Epithelial cell of esophagus (primary cell): ENCODE measurements at places on chromosomes 2 and 18.

DNA sequence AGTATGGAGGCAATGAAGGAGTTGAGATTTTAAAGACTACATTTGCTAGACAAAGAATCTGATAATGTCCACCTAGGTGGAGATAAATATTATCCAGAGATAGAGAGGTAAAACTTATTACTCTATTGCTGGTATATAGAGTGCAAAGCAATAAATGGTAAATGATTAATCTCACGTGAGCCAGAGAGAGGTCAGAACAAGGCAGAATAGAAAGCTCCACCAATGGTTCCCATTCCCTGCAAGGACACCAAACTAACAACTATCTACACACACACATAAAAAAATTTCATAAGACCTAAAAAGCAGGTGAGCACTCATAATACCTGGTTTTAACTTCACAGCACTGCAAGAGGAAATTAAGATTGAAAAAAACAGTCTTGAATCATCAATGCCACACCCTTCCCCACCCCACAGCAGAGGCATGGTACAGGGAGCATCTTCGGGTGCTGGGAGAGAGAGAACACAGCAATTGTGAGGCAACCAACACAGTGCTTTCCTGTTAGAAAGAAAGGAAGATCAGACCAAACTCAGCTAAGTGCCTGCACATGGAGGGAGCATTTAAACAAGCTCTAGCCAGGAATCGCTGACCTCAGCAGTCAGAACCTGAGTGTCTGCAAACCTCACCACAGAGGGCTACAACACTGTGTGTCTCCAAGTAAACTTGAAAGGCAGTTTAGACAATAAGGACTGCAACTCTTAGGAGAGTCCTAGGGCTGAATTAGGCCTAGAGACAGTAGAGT lies 1432.6 kb upstream of the TMEFF2 start:
- peak; percentile 53 for DNase-seq

DNA sequence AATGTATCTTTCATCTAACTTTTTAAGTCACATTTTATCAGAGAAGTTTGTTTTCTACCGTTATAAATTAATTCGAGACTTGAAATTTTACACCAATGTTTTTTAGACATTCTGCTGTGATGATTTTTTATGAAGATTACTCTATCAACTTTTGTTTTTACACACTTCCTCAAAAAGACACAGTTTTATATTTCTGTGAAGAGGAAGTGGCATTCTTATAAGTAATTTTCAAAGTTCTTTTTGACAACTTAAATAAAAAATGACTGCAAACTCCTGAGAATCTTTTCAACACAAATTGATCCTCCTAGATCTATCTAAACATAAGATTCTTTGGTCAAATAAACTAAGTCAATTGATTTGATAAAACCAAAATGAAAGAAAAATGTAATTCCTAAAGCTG lies 13.7 kb downstream of the ANKRD44 start:
- no peak for DNase-seq

DNA sequence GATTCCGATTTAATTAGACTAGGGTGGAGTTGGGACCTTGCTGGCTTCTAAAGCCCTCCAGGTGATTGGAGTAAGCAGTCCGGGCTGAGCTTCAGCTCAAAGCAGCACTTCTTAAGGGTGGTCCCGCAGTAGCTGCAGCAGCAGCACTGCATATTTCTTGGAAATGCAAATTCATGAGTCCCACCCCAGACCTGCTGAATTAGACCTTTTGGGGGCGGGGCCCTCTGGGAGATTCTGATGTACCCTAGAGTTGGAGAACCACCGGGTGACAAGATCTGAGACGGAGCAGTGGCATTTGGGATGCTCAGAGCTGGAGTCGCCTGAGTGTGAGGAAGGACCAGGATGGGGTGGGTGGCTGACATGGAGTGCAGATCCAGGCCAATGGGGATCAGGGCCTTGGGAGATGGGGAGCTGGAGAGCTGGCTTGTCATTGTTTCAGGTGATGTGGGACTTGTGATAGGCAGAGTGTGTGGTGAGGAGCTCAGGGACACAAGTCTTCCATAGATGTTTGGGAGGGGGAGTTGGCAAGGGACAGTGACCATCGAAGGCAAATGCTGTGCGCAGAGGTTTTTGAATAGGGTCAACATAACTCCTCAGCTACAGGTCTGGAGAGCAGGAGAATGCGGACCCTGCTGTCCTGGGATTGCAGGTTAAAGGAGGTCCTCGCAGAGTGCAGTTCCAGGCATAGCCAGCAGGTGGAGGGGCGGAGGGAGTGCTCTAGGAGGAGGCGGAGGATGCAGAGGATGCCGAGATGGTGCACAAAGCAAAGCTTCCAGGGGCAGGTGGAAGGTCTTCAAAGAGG lies 130.9 kb upstream of the RAB12 start:
- DNase-seq = peak; percentile 67

- DNase-seq = peak; percentile 12
Measured at GRCh38 chr2:56127463-56128152, 56.2 kb upstream of the CCDC85A start.

DNA sequence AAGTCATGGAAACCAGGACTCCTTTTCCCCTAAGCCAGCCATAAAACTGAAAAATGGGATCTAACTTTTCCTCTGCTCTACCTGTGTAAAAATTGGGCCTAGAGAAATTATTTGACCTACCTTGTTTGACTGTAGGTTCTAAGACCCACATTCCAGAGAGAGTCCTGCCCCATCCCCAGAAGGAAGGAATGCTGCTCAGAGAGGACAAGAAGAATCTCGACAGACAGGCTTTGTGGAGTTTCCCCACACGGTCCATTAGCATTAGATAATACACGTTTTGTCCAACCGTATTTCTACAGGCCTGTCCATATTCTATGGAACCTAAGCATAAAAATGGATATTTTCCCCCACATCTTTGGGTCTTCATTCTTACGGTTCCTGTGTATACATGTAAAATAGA lies 403.3 kb downstream of the METTL4 start:
- DNase-seq = peak; percentile 67

DNA sequence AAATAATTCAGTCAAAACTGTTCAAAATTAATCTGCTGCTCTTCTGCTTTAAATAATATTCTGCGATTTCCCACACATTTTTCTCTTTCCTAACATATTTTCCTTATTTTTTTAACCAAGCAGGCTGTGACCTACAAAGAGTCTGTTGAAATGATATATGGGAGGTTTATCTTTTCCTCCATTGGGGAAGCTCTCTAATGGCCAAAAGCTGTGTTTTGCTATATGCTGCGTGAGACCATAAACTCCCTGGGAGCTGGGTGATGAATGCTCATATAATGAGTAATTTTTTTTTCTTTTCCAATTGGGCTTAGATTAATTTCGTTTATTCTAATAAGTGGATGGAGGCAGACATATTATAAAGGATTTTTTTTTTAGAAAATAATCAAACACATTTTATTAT lies 72.2 kb upstream of the MAP2 start:
- DNase-seq = no peak

- no peak for DNase-seq
Measured at GRCh38 chr2:96111823-96112500, 4.4 kb downstream of the ADRA2B start.

GRCh38 chr18:62976227-62976626 lies 260.9 kb downstream of the PHLPP1 start:
- peak; percentile 82 for DNase-seq

DNA sequence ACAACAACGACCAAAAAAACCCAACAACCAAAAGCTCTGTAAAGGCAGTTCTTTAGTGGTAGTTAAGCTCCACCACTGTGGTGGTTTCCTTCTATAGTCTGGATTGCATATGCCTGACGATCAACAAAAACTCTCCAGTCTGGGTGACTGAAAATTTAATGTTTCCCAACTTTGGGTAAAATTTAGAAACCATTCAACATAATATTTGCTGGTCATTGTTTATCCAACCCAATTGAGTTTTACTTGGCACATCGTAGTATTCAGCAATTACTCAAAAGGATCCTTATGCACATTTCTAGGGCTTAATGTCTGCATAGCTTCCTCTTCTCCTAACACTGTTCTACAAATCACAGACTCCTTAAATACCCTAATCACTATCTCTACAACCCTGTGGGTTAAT lies 1080.2 kb upstream of the NRXN1 start:
- no peak for DNase-seq

DNA sequence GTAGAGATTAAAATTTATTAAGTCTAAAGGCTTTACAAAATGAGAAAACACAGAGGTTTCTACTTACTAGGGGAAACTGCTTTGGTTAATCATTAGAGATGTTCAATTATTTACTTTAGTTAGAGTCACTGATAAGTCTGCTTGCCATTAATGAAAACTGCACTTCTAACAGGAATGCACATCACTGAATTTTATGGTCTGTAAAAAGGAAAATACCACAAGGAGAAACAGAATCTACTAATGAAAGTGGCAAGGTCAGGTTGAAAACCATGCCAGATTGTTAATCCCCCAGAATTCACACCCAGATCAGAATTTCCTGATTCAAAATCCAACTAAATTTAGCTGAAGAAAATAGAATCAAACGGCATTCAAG lies 90.5 kb upstream of the GRB14 start:
- DNase-seq = no peak

GRCh38 chr2:74099835-74100234 lies 47.9 kb downstream of the BOLA3 start:
- DNase-seq = peak; percentile 34

DNA sequence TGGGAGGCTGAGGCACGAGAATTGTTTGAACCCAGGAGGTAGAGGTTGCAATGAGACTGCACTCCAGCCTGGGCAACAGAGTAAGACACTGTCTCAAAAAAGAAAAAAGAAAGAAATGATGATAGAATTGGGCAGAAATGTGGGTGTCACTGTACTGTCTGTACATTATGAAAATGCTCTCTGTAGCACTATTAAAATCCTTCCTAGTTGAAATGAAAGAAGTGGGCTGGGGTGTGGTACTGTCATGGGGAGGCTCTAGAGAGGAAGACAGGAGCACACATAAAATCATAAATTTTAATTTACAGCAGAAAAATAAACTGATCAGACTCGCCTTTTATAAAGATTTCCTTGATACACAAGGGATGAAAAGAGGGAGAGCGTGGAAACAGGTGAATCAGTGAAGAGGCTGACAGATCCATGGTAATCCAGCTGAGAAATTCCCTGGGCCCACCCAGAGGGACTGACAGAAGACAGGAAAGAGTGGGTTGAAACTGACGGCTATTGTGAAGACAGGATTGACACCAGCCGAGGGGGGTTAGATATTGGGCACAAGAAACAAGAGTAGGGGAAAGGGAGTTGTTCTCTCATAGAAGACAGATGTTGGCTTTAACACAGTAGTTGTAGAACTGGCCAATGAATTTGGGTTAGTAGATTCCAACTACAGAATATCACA lies 96.4 kb upstream of the ATL2 start:
- no peak for DNase-seq

- peak; percentile 34 for DNase-seq
Measured at GRCh38 chr2:29841386-29842004, 79.9 kb downstream of the ALK start.

- DNase-seq = peak; percentile 61
Measured at GRCh38 chr2:112201696-112202430, 53.0 kb downstream of the ZC3H8 start.

DNA sequence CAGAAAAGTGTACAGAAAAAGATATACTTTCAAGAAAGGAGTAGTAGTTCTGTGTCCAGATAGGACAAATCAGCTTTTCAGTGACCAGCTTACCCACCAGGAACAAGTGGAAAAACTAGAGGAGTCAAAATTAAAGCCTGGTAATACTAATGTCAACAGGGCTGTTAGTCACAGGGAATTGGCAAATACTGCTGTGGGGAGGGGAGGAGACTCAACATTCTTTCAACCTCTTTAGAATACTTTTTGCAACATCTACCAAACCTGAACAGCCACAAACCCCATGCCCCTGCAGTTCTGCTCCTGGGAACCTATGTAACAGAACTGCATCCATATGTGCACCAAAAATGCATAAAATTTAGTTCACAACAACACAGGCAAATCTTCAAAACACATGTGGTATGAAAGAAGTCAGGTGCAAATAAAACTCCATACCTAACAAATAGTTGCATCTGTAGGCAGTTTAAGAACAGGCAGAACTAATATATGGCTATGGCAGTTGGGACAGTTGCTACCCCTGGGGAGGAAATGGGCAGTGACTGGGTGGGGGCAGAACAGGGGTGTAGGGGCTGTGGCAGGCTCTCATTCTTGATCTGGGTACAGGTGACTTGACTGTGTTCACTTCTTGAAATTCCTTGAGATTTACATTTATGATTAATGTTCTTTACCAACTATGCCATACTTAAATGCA lies 9.7 kb downstream of the CMPK2 start:
- DNase-seq = peak; percentile 28

DNA sequence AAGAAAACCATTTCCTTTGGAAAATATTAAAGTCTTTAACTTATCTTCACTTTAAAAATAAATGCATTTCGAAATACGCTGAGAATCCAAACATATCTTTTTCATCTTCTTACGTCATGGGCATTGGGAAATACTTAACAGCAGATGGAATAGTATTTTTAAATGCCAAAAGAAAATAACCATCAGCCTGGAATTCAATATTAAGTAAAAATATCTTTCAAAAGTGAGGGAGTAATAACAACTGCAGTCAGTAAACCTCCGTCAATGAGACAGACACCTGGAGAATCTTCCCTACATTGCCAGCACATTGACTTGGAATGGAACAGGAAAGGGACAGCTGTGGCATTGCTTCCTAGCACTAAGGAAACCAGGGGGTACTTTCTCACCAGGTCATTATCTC lies 290.4 kb upstream of the TNP1 start:
- DNase-seq = no peak

- DNase-seq = no peak
Measured at GRCh38 chr2:229153951-229154350, 117.1 kb downstream of the PID1 start.
